ENCODE measurements at places on chromosomes 5 and 9.

DNA sequence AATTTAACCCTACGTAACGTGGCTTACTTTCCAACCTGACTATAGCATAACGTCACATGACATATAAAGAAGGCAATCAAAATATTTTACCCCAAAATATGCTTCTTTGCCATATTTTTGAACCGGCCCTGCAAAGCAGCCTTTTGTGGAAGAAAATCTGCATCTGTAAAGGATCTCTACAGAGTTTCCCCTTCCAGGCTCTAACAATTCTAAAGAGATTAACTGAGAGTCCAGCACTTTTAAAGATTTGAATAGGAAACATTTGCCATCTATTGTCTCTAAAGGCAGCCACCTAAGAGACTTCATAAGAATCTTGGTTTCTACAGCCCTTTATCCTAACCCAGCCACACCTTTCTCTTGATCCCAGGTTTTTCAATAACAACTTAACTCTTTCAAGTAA, 22.7 kb downstream of the AP3B1 start:
- no peak for DNase-seq
- H3K36me3 ChIP-seq, result no peaks in the 10 kb centered on the region
- no peak overlapping the region for H3K27ac ChIP-seq
- H3K4me1 ChIP-seq, result peaks cover 18% of the 10 kb centered on the region

GRCh38 chr9:134742822-134743535, 101.4 kb downstream of the COL5A1 start:
- H3K4me3 ChIP-seq, result no peak overlapping the region
- no peak overlapping the region for H3K27ac ChIP-seq
- H3K27me3 ChIP-seq, result no peaks in the 10 kb centered on the region
- H3K4me1 ChIP-seq, result no peaks in the 10 kb centered on the region

DNA sequence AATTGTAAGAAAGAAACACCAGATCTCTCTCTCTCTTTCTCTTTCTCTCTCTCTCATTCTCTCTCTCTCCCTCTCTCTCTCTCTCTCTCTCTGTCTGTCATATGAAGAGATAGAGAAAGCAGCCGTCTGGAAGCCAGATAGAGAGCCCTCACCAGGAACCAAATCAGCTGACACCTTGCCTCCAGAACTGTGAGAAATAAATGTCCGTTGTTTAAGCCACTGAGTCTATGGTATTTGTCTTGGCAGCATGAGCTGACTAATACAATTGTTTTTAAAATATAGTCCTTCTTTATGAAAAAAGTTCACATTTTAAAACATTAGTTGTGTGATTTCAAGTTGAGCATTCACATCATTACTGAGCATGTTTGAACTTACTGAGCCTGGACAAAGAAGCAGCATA, 275.6 kb downstream of the CETN3 start:
- no peaks in the 10 kb centered on the region for H3K27me3 ChIP-seq
- H3K27ac ChIP-seq, result no peak overlapping the region
- H3K4me1 ChIP-seq, result peaks cover 8% of the 10 kb centered on the region
- DNase-seq, result no peak
- H3K4me3 ChIP-seq, result no peak overlapping the region
- H3K36me3 ChIP-seq, result no peaks in the 10 kb centered on the region

- no peaks in the 10 kb centered on the region for H3K36me3 ChIP-seq
- DNase-seq, result no peak
- no peaks in the 10 kb centered on the region for H3K4me1 ChIP-seq
- H3K27ac ChIP-seq, result no peak overlapping the region
- H3K27me3 ChIP-seq, result no peaks in the 10 kb centered on the region
- H3K4me3 ChIP-seq, result no peak overlapping the region
Measured at GRCh38 chr5:17406423-17406838, 91.6 kb upstream of the TAF11L2 start.

DNA sequence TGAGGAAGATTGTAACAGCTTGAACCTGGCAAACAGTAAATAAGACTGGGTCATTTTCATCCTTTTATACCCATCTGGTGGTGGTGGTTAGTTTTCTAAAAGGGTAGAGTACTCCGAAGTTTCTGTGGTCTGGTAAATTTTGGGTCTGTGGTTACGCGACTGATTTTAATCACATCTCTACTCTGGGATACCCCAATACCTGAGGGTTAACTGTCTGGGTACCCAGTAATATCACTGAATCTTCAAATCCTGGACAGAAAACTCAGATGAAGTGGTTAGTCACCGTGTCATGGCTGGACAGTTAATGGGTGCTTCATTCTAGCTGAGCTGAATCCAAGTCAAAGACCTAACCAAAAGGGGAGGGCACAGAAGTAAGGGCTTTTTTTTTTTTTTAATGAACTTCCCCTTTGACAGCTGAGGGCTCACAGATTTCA, 474.2 kb downstream of the GADD45G start:
- peaks cover 5% of the 10 kb centered on the region for H3K4me1 ChIP-seq
- H3K36me3 ChIP-seq, result no peaks in the 10 kb centered on the region
- no peak overlapping the region for H3K4me3 ChIP-seq
- no peak overlapping the region for H3K27ac ChIP-seq
- H3K27me3 ChIP-seq, result no peaks in the 10 kb centered on the region

DNA sequence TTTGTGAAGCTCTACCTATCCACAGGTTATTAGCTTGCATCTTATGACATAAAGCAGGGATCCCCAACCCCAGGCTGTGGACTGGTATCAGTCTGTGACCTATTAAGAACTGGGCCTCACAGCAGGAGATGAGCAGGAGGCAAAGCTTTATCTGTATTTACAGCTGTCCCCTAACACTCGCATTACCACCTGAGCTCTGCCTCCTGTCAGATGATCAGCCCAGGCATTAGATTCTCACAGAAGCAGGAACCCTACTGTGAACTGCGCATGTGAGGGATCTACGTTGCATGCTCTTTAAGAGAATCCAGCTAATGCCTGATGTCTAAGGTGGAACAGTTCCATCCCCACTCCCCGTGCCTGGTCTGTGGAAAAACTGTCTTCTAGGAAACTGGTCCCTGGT, 19.7 kb downstream of the FBXW11 start:
- no peaks in the 10 kb centered on the region for H3K36me3 ChIP-seq
- no peak for DNase-seq
- H3K27me3 ChIP-seq, result no peaks in the 10 kb centered on the region
- no peak overlapping the region for H3K4me3 ChIP-seq

GRCh38 chr5:160940725-160941124, 88.7 kb upstream of the ATP10B start:
- H3K4me3 ChIP-seq, result no peak overlapping the region
- no peaks in the 10 kb centered on the region for H3K36me3 ChIP-seq
- no peaks in the 10 kb centered on the region for H3K27me3 ChIP-seq
- no peak for DNase-seq

- H3K27me3 ChIP-seq, result no peaks in the 10 kb centered on the region
- H3K4me3 ChIP-seq, result no peak overlapping the region
- no peaks in the 10 kb centered on the region for H3K36me3 ChIP-seq
- H3K27ac ChIP-seq, result no peak overlapping the region
- DNase-seq, result no peak
- H3K4me1 ChIP-seq, result peaks cover 5% of the 10 kb centered on the region
Measured at GRCh38 chr5:149325166-149325735, 20.0 kb upstream of the GRPEL2 start.

DNA sequence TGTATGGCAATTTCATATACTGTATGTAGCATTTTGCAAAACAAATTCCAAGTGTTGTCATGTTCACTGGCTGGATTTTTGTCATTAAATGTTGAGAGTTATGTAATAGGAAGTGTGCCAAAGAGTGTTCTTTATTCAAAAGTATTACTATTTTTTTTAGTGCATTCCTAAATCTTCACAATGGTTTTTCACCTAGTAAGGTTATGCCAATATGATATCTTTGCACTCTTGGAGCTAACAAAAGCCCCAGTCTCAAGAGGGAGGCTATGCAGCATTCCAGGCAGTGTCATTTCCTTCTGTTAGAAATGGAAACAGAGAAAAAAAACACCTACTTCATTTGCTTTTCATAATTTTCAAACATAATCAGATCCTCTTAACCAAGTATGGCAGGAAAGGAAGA, 5.1 kb upstream of the SSBP2 start:
- no peak overlapping the region for H3K27ac ChIP-seq
- no peak for DNase-seq
- no peaks in the 10 kb centered on the region for H3K36me3 ChIP-seq
- H3K27me3 ChIP-seq, result no peaks in the 10 kb centered on the region
- H3K4me3 ChIP-seq, result no peak overlapping the region
- H3K4me1 ChIP-seq, result peaks cover 39% of the 10 kb centered on the region

GRCh38 chr9:130158001-130158400, 14.2 kb upstream of the NCS1 start:
- no peak overlapping the region for H3K4me3 ChIP-seq
- DNase-seq, result no peak
- H3K27ac ChIP-seq, result no peak overlapping the region
- no peaks in the 10 kb centered on the region for H3K4me1 ChIP-seq
